ENCODE measurements at places on chromosomes 5 and 9.

DNA sequence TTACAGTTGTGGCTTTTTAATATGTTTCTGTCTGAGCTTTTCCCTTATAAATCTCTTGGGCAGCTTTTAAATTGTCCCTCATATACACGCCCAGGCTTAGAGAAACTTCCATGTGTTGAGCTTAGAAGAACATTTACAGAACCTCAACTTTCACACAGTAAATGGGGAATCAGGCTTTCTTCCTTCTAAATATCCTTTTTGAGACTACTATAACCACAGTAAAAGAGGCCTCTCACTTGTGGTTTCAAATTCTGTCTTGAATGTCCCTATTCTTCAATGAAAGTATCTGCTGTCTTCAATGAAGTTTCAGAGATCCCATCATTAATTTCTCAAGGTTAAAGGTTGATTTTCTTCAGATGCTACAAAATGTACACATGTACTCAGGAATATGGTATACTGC, 588.6 kb upstream of the DMAC1 start:
- DNase-seq = no peak
- no peak overlapping the region for H3K27ac ChIP-seq
- no peak overlapping the region for H3K4me3 ChIP-seq
- H3K4me1 ChIP-seq = no peaks in the 10 kb centered on the region
- no peaks in the 10 kb centered on the region for H3K36me3 ChIP-seq

DNA sequence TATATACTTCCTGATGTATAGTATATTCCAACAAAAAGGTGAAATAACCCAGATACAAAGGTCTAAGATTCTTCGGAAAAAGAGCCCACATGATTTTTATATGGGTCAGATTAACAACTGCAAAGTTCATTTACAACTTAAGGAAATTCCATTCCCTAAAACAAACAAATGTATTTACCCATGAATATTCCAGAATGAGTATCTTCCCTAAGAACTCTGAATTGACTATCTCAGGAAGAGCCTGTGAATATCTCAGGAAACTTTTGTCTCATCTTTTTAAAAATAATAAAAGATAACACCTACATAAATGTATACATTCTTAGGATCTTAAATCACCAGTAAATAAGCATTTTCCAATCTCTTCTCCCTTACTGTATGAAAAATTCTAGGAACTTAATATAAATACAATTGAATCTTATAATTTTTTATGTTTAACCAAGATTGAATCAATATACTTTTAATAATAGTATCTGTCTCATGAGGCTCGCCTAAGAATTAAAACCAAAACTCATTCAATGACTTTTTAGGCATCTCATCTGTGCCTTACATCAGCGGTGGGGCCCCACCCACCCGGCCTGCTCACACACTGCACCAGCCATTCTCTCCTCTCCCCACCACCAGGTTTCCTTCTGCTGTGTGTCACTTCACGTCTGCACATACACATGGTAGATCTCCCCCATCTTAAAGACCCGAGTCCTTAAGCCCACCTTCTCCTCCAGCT, 78.1 kb downstream of the RAPGEF1 start:
- no peak for DNase-seq
- H3K36me3 ChIP-seq = no peaks in the 10 kb centered on the region
- H3K4me3 ChIP-seq = no peak overlapping the region
- H3K27me3 ChIP-seq = no peaks in the 10 kb centered on the region
- H3K4me1 ChIP-seq = peaks cover 88% of the 10 kb centered on the region

DNA sequence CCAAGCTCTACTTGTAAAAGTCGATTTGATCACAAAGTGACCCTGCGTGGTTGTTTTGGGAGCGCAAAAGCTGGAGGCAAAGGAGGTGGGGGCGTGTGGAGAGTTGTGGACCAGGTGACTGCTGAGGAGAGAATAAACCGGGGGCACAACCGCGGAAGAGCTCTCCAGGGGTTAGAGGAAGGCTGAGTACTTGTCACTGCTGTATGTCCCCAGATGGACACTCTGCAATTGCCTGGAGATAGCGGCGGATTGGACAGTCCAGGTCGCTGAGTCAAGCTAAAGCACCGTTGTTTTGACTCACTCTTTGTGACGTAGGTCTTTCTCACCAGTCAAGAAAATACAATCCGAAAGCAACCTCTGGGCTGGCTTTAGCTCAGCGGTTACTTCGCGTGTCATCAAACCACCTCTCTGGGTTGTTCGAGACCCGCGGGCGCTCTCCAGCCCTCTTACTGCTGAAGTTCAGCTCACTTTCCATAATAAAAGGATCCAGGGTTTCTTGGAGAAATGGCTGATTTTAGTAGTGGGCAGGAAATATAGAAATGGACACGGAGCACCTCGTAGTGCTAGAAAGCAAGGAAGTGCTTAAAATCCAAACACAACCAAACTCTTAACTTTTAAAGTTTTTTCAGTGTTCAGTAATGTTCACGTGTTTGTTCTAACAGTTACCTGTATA, 25.7 kb downstream of the ZMAT2 start:
- H3K4me3 ChIP-seq = peak overlapping the region; percentile 31
- H3K36me3 ChIP-seq = no peaks in the 10 kb centered on the region
- no peak overlapping the region for H3K27ac ChIP-seq
- H3K4me1 ChIP-seq = no peaks in the 10 kb centered on the region
- H3K27me3 ChIP-seq = peaks cover 16% of the 10 kb centered on the region
- peak; percentile 25 for DNase-seq

DNA sequence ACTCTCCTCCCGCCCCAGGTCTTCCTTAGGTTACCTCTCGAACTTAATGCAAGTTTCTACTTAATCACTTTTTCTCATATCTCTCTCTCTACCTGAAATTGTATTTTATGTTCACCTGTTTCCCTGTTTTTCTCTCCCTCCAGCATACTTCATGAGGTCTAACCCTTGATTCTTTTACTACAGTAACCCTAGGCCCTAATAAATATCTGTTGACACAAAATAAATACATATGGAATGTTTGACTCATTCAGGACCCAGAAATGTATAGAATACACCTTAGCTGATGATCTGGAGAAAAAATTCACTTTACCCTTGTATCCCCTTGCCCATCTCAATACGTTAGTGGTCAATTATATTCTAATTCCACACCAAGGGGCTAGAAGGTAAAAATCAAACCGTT, 250.9 kb upstream of the PTGER4 start:
- H3K4me1 ChIP-seq = peaks cover 11% of the 10 kb centered on the region
- no peak overlapping the region for H3K4me3 ChIP-seq
- H3K36me3 ChIP-seq = no peaks in the 10 kb centered on the region
- H3K27me3 ChIP-seq = no peaks in the 10 kb centered on the region
- no peak overlapping the region for H3K27ac ChIP-seq
- DNase-seq = no peak

DNA sequence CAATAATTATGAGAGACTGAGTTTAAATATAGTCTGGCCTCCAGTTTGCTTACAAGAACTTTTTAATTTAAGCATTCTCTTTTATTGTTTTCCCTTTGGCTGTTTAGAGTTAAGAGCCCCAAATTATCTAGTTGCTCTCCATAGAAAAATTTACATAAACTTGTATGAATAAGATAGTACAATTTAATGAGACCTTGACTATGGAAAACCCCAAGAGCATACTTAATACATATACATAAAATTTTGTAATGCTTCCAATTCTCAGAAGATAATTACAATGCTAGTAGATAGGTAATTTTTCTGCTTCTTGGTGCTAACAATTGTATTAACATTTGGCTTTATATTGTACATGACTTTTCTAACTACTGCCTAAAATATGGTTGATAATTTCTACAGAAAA, 20.3 kb upstream of the MSH3 start:
- no peak for DNase-seq
- no peaks in the 10 kb centered on the region for H3K27me3 ChIP-seq
- H3K27ac ChIP-seq = no peak overlapping the region
- no peak overlapping the region for H3K4me3 ChIP-seq
- no peaks in the 10 kb centered on the region for H3K36me3 ChIP-seq
- no peaks in the 10 kb centered on the region for H3K4me1 ChIP-seq

- H3K4me3 ChIP-seq = no peak overlapping the region
- no peak for DNase-seq
- no peaks in the 10 kb centered on the region for H3K27me3 ChIP-seq
- no peak overlapping the region for H3K27ac ChIP-seq
- no peaks in the 10 kb centered on the region for H3K4me1 ChIP-seq
- no peaks in the 10 kb centered on the region for H3K36me3 ChIP-seq
Measured at GRCh38 chr5:65766175-65766574, 44.2 kb downstream of the NLN start.

DNA sequence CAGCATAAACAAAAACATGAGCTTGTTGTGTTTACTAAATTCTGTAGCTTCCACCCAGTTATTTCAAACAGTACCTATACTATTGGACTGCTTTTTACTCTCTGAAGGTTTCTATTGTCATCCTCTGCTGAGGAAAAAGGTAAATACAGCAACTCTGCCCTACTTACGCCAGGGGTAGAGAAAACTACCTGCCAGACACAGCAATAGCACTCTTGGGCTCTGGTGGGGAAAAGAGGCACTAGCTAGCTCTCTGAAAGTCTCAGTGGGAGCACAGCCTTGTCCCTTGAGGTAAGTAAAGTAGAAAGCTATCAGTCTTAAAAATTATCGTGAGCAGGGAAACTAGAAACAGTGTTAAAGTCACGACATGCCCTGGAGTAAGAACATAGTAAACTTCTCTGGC, 3.7 kb downstream of the HCN1 start:
- H3K4me3 ChIP-seq = no peak overlapping the region
- H3K27ac ChIP-seq = no peak overlapping the region
- H3K27me3 ChIP-seq = peaks cover 83% of the 10 kb centered on the region

DNA sequence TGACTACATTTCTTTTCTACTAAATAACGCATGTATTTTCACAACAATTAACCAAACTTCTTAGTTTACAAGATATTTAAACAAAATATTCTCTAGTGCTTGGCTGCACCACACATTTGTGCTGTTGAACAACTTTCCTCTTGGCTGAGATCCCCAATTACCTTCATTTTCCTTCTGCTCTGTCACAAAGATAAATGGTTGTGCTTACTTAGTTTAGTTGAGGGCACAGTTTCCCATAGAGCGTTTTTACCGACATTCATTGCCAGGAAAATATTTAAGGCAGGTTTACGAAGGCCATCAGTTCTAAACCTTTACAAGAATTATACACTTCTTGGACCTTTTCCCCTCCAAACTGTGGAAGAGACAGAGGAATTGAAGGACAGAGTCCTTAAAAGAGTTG, 60.7 kb downstream of the PRUNE2 start:
- H3K27ac ChIP-seq = no peak overlapping the region
- H3K27me3 ChIP-seq = no peaks in the 10 kb centered on the region
- H3K4me3 ChIP-seq = no peak overlapping the region
- no peaks in the 10 kb centered on the region for H3K36me3 ChIP-seq
- DNase-seq = no peak

DNA sequence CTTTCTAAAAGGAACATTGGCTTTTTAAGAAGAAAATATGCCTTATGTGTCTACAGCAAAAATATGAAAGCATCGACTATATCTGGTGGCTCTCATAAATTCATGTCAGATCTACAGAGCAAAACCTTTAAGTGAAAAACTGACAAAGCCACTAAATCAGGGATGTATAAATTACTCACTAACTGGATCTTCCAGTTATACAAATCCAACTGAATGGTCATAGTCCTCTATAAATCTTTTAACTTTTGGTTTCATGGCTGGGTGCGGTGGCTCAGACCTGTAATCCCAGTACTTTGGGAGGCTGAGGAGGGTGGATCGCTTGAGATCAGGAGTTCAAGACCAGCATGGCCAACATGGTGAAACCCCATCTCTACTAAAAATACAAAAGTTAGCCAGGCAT, 29.2 kb upstream of the GZMA start:
- no peak overlapping the region for H3K27ac ChIP-seq
- H3K36me3 ChIP-seq = no peaks in the 10 kb centered on the region
- H3K4me3 ChIP-seq = no peak overlapping the region
- no peak for DNase-seq

DNA sequence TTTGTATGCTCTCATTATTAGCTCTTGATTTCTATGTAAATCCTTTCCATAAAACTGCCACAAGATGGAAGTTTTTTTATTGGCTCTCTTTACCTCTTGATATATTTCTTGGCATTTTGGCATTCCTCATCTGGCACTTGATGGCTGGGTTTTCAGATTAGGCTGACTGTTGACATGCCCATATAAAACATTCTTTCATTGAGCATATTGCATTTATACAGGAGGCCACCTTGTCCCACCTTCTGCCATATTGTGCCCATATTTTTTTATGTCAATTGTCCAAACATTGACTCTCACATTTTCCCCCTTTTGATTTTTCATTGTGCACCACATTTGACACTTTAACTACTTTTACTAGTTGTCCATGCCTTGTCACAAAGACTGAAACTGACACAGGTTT, 182.9 kb downstream of the MEF2C start:
- no peak overlapping the region for H3K4me3 ChIP-seq
- no peaks in the 10 kb centered on the region for H3K36me3 ChIP-seq
- no peaks in the 10 kb centered on the region for H3K4me1 ChIP-seq
- no peak for DNase-seq
- no peak overlapping the region for H3K27ac ChIP-seq

GRCh38 chr5:152246401-152246800, 158.7 kb downstream of the NMUR2 start:
- H3K27ac ChIP-seq = no peak overlapping the region
- H3K27me3 ChIP-seq = no peaks in the 10 kb centered on the region
- H3K4me1 ChIP-seq = no peaks in the 10 kb centered on the region
- DNase-seq = peak; percentile 28
- H3K36me3 ChIP-seq = no peaks in the 10 kb centered on the region
- no peak overlapping the region for H3K4me3 ChIP-seq

- no peak overlapping the region for H3K4me3 ChIP-seq
- no peaks in the 10 kb centered on the region for H3K4me1 ChIP-seq
- H3K27ac ChIP-seq = no peak overlapping the region
- no peaks in the 10 kb centered on the region for H3K27me3 ChIP-seq
Measured at GRCh38 chr9:115374724-115375268, 256.8 kb upstream of the TNC start.

- no peak overlapping the region for H3K4me3 ChIP-seq
- no peaks in the 10 kb centered on the region for H3K27me3 ChIP-seq
- H3K4me1 ChIP-seq = no peaks in the 10 kb centered on the region
- no peaks in the 10 kb centered on the region for H3K36me3 ChIP-seq
Measured at GRCh38 chr5:600886-601541, 11.1 kb upstream of the CEP72 start.

GRCh38 chr5:67222243-67223025, 25.8 kb upstream of the CD180 start:
- H3K4me1 ChIP-seq = no peaks in the 10 kb centered on the region
- no peaks in the 10 kb centered on the region for H3K27me3 ChIP-seq
- DNase-seq = no peak
- no peaks in the 10 kb centered on the region for H3K36me3 ChIP-seq
- H3K27ac ChIP-seq = no peak overlapping the region
- no peak overlapping the region for H3K4me3 ChIP-seq

DNA sequence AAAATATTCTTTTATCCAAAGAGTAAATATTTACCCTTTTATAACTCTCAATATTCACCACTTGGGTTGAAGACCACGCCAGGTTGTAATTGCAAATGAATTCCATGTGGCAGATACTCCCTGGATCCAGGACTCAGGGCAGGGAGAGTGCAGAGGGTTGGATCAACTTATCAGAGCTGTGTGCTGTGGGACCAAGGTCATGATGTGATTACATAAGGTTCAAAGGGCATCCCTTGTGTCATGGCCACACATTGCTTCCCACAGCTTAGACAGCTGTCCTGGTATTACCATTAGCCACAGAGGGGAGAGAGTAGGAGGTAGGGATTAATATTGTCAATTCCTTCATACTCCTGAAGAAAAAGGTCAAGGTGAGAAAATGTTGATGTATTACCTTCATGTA, 133.9 kb downstream of the JAKMIP2 start:
- H3K4me3 ChIP-seq = no peak overlapping the region
- H3K27me3 ChIP-seq = no peaks in the 10 kb centered on the region
- H3K36me3 ChIP-seq = no peaks in the 10 kb centered on the region
- no peaks in the 10 kb centered on the region for H3K4me1 ChIP-seq
- DNase-seq = no peak

- peak overlapping the region; percentile 23 for H3K27ac ChIP-seq
- peaks cover 89% of the 10 kb centered on the region for H3K27me3 ChIP-seq
- H3K4me3 ChIP-seq = peak overlapping the region; percentile 60
- peaks cover 36% of the 10 kb centered on the region for H3K4me1 ChIP-seq
- DNase-seq = peak; percentile 38
- H3K36me3 ChIP-seq = no peaks in the 10 kb centered on the region
Measured at GRCh38 chr5:83472508-83473345, 1.2 kb downstream of the VCAN start.
